ENCODE measurements at places on chromosomes 13 and 19.

GRCh38 chr19:6693681-6694080 lies 23.7 kb upstream of the TNFSF14 start:
- no peak for DNase-seq

- no peak for DNase-seq
These were observed 33.5 kb upstream of the IRS2 start for GRCh38 chr13:109819874-109820273.

DNA sequence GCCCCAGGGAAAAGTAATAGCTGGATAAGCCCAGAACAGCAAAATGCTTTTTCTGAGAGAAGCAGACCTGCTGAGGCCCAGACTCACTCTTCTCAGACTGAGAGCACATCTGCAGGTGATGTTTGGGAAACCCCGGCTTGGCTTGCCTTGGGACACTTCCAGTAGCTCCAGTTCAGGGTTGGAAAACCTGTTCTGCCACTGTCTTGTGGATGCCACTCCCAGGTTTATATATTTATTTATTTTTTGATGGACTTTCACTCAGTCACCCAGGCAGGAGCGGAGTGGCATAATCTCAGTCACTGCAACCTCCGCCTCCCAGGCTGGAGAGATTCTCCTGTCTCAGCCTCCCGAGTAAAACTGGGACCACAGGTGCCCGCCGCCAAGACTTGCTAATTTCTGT lies 8.0 kb upstream of the SMARCA4 start:
- no peak for DNase-seq

GRCh38 chr13:96779691-96780090 lies 214.6 kb downstream of the OXGR1 start:
- DNase-seq = no peak

DNA sequence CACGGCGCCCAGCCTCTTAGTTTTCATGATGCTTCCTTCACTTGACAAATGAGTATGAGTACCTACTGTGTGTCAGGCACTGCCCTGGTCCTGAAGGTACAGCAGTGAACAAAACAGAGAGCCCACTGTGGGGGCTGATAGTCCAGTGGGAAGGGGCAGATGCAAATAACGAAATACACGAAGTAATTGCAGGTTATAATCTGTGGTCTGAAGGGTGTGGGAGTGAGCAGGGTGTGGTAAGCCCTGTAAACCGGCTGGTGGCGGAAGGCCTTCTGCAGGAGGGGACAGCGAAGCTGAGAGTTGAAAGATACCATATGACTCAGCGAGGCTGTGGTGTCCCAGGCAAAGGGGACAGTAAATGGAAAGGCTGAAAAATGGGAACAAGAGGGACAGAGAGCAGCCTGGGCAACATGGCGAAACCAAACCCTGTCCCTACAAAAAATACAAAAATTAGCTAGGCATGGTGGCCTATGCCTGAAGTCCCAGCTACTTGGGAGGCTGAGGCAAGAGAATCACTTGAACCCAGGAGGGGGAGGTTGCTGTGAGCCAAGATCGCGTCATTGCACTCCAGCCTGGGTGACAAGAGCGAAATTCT lies 60.5 kb downstream of the MAP4K1 start:
- DNase-seq = no peak

DNA sequence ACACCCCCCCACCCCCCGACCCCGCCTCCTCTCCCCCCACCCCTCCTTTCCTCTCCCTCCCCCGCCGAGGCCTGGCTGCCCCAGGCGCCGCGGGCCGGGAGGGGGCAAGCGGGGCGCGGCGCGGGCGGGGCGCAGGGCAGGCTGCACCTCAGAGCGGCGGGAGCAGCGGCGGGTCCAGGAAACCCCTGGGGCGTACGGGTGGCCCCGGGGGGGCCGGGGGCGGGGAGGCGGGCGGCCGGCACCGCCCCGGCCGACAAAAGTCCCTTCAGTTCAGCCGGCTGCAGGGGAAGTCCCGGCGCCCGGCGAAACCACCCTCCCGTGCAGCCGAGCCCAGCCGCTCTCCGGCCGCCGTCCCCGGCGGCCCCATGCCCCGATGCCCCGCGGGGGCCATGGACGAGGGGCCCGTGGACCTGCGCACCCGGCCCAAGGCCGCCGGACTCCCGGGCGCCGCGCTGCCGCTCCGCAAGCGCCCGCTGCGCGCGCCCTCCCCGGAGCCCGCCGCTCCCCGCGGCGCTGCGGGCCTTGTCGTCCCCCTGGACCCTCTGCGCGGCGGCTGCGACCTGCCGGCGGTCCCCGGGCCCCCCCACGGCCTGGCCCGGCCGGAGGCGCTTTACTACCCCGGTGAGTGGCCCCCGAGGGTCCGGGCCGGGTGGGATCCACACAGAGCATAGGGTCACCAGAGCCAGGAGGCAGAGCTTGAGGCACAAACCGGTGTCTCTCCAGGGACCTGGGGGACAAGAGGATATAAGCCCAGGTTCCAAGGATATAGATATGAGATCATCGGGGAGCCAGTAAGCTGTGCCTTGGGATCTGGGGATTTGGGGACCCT lies at the start of gene BCL3:
BCL3 (plus strand) TSS at position 283 of the 829 bp plus-strand sequence; CDS start at position 366, 83 bp downstream.
- peak; percentile 75 for DNase-seq

DNA sequence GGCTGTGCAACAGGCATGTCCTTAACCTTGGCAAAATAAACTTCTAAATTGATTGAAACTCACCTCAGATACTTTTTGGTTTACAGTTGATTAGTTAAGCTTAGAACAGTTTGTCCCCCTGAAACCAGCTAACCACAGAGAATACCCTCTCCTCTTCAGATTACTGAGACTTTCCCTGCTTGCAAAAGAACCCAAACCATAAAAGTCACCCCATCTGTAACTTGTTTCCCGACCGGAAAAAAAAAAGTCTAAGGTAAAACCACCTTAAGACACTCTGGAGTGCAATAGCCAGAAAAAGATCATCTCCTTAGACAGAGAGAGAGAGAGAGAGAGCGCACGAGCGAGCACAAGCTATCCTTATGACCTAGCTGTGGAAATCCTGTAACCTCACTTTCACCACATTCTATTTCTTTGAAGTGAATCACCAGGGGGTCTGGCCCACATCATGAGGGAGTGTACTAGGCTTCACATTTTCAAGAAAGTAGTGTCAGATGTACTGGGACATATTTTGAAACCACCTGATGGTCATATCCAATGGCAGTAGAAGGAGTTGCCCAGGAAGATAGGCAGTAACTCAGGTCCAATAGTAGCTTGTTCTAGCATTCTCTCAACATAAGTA lies 11.1 kb upstream of the GTF2F2 start:
- no peak for DNase-seq

DNA sequence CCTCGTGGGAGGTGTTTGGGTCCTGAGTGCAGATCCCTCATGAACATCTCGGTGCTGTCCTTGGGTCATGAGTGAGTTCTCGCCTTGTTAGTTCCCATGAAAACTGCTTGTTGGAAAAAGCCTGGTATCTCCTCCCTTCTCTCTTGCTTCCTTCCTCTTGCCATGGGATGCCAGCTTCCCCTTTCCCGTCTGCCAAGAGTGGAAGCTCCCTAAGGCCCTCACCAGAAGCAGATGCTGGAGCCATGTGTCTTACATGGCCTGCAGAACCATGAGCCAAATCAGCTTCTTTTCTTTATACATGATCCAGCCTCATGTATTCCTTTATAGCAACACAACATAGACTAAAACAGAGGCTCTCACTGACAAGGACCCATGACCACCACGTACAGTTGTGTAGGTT lies 8.2 kb downstream of the ADGRE2 start:
- no peak for DNase-seq

- no peak for DNase-seq
These were observed 32.7 kb downstream of the TMEM255B start for GRCh38 chr13:113791761-113792160.

DNA sequence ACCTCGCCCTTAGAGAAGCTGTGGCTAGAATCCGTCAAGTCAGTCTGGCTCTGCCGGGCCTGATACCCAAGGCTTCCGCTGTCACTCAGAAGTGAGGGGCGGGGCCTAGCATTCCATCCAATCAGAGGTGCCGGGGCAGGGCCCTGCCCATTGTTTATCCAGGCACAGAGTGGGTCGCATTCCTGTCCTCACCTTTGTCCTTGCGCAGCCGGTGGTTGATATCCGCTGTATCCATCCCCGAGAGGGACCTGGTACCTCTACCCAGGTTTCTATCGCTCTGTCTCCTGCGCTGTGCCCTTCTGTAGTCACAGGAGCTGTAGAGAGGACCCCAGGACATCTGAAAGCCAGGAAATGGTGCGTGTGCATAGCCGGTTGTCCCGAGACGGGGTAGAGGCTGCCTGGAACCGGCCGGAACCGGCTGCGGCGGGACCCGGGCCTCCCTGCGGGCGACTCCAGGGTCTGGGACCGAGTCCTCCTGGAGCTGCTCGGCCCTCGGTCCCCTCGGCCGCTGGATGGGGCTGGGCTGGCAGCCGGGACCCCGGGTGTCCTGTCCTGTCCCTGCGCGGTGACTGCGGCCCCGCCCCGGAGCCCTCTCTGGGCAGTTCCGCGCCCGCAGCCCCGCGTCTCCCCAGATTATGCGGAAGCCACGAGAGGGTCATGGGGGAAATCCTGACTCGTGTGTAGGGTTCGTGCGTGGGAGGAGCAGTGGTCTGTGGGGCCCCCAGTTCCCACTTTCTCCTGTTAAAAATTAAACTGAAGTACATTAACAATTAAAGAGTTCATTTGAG lies at the start of gene ZNF763:
ZNF763 (plus strand) TSS at position 183 of the 788 bp plus-strand sequence; CDS start at position 352, 169 bp downstream.
- DNase-seq = peak; percentile 92

DNA sequence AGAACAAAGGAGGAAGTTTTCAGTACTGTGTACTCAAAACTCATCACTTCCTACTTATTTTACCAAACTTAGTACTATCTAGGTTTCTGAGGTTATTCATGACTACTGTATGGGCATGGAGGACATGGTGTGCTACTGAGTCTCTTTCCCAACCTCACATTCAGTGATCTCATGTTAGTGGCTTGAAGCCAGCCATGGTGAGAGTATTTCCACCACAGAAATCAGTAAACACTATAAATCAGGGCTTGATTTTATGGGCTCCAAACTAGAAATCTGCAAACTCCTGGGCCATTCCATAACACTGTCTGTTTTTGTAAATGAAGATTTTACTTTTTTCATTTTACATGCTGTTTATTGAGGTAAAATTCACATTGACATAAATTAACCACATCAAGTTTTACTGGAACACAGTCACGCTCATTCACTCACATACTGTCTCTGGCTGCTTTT lies 19.7 kb downstream of the MED26 start:
- DNase-seq = no peak

GRCh38 chr19:20351244-20351643 lies 184.2 kb downstream of the ZNF486 start:
- DNase-seq = no peak

DNA sequence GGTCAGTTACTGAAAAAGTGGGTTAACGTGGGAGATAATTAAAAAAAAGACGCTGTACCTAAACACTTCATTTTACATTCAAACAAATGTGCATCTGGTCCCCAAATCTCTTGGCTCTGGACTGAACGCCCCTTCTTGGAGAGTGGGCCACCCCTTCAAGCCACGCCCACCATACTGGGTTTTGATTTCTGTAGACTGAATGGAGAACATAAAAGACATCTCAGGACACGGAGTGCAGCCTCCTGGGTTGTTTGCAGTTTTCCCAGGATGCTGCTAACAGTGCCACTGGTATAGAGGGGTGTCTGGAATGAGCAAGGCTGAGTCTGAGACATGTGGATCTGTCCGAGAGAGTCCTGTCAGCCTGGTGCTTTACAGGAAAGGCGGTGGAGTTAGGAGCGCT lies 10.6 kb downstream of the TFDP1 start:
- DNase-seq = no peak

DNA sequence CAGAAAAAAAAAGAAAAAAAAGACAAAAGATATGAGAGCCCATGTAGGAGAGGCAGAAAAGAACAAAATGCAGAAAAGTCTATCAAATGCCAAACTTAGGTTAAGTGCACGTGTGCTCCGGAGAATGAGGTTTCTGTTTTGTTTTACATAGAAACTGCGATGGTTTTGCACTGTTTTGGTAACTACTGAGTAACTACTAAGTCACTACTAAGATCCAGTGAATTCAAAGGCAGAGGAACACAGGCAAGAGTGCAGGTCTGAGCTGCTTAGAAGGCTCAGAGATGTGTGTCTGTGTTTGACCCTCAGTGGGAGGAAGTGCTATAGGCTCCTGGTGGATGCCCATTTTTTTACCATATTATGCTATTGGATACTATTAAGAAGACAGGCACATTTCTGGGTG lies 299.3 kb downstream of the NDFIP2 start:
- no peak for DNase-seq

DNA sequence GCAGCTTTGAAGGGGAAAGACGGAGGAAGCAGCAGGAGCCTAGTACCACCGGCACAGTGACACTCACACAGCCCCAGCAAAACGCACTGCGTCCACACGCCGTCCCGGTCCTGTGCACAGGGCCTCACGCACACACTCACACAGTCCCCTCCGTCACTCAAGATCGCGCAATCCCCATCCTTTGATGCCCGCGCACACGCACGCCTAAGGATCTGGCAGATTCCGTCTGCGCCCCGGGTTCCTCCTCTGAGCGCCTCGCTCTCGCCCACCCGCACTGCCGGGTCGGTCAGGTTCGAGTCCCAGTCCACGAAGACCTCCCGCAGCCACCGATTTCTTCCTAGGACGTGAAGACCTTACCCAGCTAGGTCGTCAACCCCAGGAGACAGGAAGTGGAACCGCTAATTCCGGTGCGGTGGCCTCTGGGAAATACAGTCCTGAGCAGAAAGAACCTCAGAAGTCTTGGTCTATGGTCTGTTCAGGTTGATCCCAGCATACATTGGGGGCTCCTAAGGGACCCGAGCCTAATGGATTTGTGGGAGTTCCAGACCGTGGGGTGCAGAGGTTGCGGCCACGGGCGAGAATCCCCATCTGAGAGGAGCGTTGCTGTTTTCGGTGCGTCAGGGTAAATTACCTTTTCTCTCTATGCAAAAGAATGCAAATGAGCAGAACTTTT lies at the start of gene ZNF780B:
ZNF780B (minus strand) TSS at position 400 of the 673 bp plus-strand sequence. CDS start 5,899 bp downstream, outside the sequence.
- DNase-seq = peak; percentile 73

DNA sequence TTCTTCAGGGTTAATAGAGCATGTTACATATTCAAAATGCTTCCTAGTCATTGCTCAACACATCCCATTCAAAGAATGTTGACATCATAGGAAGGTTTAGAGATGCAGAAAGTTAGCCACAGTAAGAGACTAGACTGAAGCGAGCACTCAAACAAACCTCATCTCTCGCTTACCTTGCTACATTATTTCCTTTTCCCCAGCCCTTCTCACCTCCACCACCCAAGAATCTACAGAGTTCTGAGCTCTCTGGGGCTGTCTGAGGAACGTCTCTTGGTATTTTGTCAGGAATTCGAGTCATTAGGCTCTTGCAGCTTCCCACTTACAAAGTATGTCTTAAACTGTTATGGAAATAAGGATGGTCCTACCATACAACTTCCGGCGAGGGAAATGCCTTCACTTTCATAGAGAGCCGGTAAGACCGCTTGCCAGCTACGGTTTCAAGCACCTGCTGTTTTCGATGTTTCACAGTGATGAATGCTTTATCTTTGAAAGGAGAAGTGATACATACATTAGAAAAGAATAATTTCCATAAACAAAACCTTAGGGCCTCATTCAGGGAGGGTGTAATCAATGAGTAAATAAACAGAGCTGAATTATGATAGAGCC lies 65.1 kb downstream of the FLT1 start:
- no peak for DNase-seq

DNA sequence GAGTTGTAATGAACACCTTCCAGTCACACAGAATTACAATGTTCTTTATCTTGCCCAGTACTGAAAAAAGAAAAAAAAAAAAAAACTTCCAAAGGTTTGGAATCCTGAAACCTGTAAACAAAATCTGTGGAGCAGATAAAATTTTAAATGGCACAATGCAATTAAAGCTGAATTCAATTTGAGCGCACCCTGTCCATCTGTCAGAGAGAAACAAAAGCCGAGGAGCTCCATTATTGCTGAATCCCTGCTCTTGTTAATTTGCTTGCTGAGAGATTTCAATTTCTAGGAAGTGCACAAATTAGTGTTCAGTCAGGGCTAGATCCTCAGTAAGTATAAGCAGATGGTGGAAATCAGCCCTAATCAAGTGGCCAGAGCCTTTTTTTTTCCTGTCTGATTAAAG lies 65.2 kb downstream of the DACH1 start:
- no peak for DNase-seq
